ENCODE measurements at places on chromosomes 4 and X. TPM values are rescaled to one million over a fixed set of nuclear protein-coding genes. Genes with fewer than 3 reads are reported as not detected.

P2RY8 gene
- total RNA-seq, result not detected

TLR2 gene
- total RNA-seq, result 1.4 TPM

DNA sequence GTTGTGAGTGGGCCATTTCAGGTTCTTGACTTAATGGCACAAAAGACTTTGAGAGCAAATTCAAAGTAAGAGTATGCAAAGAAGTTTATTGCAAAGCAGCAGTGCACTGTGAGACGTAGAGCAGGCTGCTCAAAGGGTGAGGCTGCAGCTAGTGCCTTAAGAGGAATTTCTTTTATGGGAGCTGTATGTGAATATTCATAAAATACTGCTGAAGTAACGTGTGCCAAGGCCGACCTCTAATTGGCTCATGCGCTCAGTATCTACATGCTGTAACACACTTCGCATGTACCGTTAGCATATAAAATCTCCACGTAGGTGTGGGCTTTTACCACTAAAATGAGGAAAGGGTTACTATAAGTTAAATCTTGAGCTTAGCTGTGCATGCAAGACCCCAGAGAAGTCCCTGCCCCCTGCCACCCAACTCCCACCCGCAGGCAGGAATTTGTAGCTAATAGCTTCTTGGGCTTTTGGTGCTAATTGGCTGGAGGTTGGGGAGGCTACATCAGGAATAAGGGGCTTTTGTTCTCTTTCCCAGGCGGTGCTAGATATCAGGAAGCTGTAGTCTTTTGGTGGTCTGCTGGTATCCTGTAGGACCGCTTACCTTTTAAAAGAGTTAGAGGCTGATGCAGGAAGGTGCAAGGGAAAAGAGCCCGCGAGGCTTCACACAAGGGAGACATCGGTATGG, 47.6 kb downstream of the FSTL5 start:
- H3K4me3 ChIP-seq, result no peak overlapping the region
- no peaks in the 10 kb centered on the region for H3K27me3 ChIP-seq
- H3K4me1 ChIP-seq, result no peaks in the 10 kb centered on the region
- no peak overlapping the region for H3K27ac ChIP-seq
- peak; percentile 68 for DNase-seq
- H3K36me3 ChIP-seq, result no peaks in the 10 kb centered on the region

SLITRK4 gene
- 12.6 TPM for total RNA-seq

- H3K36me3 ChIP-seq, result no peaks in the 10 kb centered on the region
- H3K27ac ChIP-seq, result no peak overlapping the region
- H3K4me3 ChIP-seq, result no peak overlapping the region
- H3K4me1 ChIP-seq, result peaks cover 2% of the 10 kb centered on the region
- no peaks in the 10 kb centered on the region for H3K27me3 ChIP-seq
These were observed 261.6 kb downstream of the EVC2 start for GRCh38 chr4:5446595-5447226.

DNA sequence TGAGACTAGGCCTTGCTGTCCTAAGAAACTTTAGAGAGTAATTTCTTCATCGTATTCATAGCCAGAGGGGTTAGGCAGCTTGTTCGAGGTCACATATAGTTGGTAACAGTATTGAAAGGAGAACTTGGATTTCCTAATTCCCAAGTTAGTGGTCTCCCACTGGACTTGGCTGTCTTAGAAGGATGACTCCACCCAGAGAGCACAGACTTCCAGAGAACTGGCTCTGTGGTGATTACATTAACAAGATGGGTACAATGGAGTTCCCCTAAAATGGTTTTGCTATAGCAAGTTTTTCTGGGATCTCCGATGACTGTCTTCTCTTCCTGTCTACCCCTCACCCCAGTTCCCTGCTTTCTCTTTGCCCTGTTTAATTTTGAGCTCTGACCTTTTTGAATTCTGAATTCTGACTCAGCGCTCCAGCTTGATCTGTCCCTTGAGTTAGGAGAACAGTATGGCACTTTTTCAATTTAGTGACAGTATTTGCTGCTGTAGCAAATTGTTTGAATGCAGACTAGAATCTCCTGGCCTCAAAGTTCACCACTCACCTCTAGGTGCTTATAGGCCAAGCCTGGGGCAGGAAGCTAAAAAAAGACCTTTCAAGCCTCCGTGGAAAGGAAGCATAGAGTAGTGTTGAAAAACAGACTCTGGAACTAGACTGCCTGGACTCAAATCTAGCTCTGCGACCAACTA, 6.9 kb downstream of the MSN start:
- no peaks in the 10 kb centered on the region for H3K27me3 ChIP-seq
- H3K27ac ChIP-seq, result no peak overlapping the region
- H3K36me3 ChIP-seq, result peaks cover 30% of the 10 kb centered on the region
- no peaks in the 10 kb centered on the region for H3K4me1 ChIP-seq
- no peak overlapping the region for H3K4me3 ChIP-seq

DNA sequence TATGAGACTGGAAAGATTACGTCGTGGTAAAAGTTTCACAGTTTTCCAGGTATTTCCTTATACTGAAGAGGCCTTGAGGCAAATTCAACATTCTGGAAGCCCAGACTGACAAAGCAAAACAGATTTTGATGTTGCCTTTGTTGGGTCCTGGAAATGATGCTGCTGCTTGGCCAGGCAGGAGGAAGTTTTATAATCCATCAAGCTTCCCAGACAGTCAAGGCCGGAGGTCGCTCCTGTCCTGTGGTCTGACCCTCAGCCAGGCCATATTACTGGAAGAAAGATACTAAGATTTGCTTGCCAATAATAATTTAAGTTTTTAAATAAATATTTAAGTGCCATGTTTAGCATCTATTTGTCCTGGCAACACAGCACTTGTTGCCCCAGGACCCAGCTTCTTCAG, 63.4 kb downstream of the TAPT1 start:
- H3K27me3 ChIP-seq, result no peaks in the 10 kb centered on the region
- H3K36me3 ChIP-seq, result peaks cover 30% of the 10 kb centered on the region
- H3K4me3 ChIP-seq, result no peak overlapping the region
- no peak overlapping the region for H3K27ac ChIP-seq
- no peak for DNase-seq

DNA sequence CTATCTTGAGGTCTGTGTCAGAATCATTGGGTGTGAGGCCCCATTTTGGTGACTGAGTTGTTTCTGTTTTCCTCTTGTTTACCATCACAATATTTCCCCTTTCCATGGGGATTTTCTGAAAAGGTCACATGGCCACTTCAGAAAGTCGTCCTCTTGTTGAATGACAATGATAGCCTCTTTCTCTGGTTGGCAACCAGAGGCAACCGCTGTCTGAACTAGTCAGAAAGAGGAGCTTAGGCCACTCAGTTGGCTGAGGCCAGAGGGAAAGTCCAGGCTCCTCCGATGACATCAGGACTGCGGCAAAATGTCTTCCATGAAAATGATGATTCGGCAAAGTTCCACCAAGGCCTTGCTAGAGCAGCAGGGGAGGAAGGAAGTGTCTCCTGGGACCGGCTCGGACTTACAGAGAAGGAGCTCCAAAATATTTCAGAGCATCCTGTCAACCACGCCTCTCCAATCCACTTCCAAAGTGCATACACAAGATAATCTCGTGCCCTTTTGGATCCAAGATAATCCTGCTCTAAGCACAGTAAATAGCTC, 19.1 kb upstream of the RBM47 start:
- no peak for DNase-seq
- no peak overlapping the region for H3K27ac ChIP-seq
- no peaks in the 10 kb centered on the region for H3K36me3 ChIP-seq
- H3K27me3 ChIP-seq, result no peaks in the 10 kb centered on the region

PI4K2B gene
- 16.1 TPM for total RNA-seq

DNA sequence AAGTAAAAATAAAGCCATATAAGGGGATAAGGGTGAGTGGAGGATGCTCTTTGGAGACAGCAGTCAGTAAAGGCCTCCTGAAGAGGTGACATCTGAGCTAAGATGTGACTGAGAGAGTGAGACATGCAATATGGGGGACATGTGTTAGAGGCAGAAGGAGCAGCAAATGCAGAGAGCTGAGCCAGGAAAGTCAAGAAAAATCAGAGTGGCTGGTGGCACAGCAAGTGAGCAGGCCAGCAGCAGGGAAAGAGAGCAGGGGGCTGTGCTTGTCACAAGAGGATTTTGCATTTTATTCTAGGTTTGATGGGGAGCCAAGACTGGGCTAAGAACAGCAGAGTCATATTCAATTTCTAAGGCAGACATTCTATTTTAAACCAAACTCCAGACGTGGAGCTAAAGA, 394.5 kb downstream of the KCNIP4 start:
- no peak overlapping the region for H3K27ac ChIP-seq
- no peaks in the 10 kb centered on the region for H3K4me1 ChIP-seq
- H3K36me3 ChIP-seq, result no peaks in the 10 kb centered on the region
- no peaks in the 10 kb centered on the region for H3K27me3 ChIP-seq

MAOB gene
- total RNA-seq, result 0.46 TPM

DNA sequence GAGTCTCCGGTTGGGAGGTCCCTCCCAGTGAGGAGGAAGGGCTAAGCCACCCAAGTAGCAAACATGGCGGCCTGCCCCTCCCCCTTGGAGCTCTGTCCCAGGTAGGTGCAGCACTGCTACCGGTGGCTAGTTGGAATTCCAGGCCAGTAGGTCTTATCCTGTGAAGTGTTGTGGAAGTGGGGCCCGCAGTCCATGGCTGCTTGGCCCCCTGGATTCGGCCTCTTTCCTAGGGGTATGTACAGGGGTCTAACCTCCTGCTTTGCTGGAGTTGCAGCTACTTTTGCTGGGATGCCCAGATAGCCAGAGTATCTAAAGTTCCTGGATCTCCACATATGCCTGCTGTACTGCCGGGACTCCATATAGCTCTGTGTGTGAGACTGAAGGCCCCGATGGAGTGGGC, 9.9 kb upstream of the TMSB15C start:
- no peaks in the 10 kb centered on the region for H3K36me3 ChIP-seq
- H3K4me1 ChIP-seq, result no peaks in the 10 kb centered on the region
- H3K27me3 ChIP-seq, result no peaks in the 10 kb centered on the region
- H3K27ac ChIP-seq, result no peak overlapping the region
- no peak overlapping the region for H3K4me3 ChIP-seq
- peak; percentile 49 for DNase-seq

DNA sequence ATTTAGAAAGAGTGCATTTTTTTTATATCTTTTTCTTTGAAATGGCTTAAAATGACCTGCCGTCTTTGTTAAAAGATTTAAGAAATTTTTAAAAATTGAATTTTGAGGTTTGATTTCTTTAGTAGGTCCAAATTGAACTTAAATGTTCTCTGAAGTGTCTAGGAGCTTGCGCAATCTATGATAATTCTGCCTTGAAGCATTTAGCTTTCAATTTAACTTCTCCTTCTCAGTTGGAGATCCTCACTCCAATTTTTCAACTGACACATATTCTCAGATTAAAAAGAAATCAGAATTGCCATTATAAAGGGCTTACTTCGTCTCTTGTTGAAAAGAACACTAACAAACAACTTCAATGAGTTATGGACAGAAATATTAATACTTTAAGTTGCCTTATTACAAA, 273.5 kb downstream of the TMA16 start:
- peaks cover 6% of the 10 kb centered on the region for H3K4me1 ChIP-seq
- no peak for DNase-seq
- H3K27me3 ChIP-seq, result no peaks in the 10 kb centered on the region
- H3K27ac ChIP-seq, result no peak overlapping the region

DNA sequence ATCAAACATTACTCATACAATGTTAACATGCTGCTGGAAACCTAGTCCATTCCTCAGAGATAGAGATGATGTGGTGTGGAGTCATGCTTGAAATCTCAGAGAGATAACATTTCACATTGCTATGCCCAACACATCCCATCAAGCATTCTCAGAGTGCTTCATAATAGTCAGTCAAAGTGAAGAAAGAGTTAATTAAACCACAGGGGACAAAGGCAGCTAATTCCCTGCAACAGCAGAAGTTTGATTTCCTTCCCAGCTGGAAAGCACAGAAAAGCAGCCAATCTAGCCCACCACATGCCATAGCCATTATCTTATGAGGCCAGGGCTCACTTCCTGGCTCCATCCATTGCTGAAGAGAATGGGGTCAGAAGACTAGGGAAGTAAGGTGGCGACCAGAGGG, 8.9 kb downstream of the KDR start:
- peaks cover 6% of the 10 kb centered on the region for H3K4me1 ChIP-seq
- H3K36me3 ChIP-seq, result peaks cover 6% of the 10 kb centered on the region
- H3K4me3 ChIP-seq, result no peak overlapping the region
- H3K27ac ChIP-seq, result no peak overlapping the region

GRCh38 chr4:59094505-59094904, 1984.3 kb upstream of the IGFBP7 start:
- H3K27me3 ChIP-seq, result no peaks in the 10 kb centered on the region
- H3K36me3 ChIP-seq, result no peaks in the 10 kb centered on the region
- H3K4me3 ChIP-seq, result no peak overlapping the region
- H3K4me1 ChIP-seq, result no peaks in the 10 kb centered on the region

DNA sequence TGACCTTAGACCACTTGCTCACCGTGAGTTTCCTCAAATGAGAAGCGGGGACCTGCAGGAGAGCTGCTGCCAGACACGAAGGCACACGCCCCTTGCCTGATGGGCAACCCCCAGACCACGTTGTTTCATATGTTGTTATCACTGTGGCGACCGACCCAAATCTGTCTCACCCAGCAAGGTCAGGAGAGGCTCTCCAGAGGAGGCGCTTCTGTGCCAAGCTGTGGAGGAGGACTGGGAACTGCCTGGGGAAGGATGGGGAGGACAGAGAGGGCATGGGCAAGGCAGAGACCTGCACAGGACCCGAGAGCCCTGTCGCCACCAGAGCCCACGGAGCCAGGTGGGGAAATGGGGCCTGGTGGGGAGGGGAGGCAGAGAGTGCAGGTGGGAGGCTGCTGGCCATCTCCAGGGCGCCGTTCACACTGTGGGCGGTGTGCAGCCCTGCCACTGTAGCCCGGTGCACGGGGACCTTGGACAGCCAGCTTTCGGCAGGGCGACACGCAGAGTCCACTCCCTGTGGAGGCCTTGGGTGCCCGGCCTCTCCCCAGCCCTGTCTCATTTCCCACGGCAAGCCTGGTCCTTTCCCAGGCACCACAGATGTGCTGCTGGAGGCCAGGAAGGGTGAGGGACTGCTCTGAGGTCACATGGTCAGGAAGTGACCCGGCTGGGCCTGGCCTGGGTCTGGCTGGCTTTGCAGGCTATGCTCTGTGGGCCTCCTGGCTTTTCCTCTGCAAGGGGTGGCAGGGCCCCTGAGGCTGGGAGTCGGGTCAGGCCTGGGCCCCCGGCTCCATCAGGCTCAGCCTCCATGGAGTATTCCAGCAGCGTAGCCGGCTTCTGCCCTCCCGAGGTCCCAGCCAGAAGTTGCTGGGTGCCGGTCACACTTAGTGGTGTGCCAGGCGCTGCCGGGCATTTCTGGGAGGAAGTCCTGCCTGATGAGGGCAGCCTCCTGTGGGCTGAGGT, 3.2 kb downstream of the HTRA3 start:
- H3K36me3 ChIP-seq, result no peaks in the 10 kb centered on the region
- peaks cover 33% of the 10 kb centered on the region for H3K27me3 ChIP-seq
- DNase-seq, result no peak
- H3K4me1 ChIP-seq, result no peaks in the 10 kb centered on the region
- no peak overlapping the region for H3K4me3 ChIP-seq

DNA sequence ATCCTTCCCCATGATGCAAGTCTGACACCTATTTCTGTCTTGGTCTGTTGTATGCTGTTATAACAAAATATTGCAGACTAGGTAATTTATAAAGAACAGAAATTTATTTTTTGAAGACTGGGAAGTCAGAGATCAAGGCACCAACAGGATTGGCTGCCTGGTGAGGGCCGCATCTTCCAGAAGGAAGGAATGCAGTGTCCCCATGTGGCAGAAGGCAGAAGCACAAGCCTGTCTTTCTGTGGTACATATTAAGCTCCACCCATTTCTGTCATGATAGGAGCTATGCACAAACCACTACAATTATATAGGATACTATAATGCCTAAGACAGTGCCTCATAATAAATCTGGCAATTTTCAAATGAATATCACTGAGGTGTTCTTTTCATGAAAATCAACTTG, 502.3 kb upstream of the DIAPH2 start:
- H3K27me3 ChIP-seq, result no peaks in the 10 kb centered on the region
- no peak overlapping the region for H3K27ac ChIP-seq
- no peaks in the 10 kb centered on the region for H3K4me1 ChIP-seq
- H3K36me3 ChIP-seq, result no peaks in the 10 kb centered on the region
- no peak overlapping the region for H3K4me3 ChIP-seq

COL25A1 gene
- 4.9 TPM for total RNA-seq
